ENCODE measurements at places on chromosomes 16 and 17.

DNA sequence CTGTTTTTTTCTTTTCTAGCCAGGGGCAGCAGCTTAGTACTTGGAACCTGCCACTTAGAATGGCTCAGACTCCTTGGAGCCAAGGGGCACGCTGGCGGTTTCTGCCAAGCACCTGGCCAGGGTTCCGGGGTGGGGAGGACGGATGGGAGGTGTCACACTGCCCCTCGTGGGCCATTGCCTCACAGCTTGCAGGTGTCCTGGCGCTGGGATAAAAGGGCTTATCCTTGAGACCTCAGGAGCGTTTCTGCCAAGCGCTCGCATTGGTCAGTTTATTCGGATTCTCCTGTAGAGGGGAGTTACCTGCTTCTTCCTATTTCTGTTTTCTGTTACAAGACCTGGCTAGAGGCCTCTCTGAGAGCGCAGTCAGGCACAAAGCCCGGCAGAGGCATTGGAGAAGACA is 234.6 kb downstream of the MSI2 start:
- DNase-seq, result no peak

DNA sequence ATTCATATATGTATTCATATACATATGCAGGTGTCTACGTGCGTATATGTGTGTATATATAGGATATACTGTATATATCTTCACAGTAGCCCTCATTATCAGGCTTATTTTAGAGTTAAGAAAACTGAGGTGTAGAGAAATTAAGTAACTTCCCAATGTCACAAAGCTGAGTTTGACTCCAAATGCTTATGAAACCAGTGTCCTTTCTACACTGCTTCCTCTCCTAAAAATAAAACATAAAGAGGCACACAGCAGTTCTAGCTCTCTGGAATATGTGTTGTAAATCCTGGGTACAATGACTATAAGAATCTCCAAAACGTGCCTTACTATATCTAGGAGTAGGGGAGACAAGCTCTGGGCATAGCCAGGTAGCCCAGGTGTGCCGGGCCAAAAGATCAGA is 40.0 kb upstream of the CCL1 start:
- no peak for DNase-seq

DNA sequence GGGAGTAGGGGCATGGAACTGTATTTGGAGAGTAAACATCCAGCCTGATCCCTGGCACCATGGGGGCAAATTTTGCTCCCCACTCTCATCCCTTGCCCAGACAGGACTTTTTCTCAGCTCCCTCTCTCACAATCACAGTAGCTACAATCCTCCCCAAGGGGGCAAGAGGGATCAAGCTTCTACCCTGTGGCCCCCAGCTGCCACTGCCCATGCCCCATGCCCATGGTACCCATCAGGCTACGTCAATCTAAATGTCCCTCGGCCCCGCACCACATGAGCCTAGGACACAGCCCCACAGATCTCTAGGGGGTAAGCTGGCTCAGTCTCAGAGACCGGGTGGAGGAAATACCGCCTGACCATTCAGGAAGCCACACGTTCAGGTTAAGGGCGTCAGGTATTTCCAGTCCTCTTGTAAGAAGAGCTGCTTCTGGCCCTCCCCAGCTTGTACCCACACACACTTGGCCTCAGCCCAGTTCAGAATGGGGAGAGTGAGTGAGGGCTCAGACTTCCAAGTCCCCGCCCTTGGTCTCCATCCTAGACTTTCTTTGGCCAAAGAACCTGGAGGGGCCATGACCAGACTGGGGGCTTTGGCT is 1.8 kb downstream of the CACNB1 start:
- DNase-seq, result no peak

DNA sequence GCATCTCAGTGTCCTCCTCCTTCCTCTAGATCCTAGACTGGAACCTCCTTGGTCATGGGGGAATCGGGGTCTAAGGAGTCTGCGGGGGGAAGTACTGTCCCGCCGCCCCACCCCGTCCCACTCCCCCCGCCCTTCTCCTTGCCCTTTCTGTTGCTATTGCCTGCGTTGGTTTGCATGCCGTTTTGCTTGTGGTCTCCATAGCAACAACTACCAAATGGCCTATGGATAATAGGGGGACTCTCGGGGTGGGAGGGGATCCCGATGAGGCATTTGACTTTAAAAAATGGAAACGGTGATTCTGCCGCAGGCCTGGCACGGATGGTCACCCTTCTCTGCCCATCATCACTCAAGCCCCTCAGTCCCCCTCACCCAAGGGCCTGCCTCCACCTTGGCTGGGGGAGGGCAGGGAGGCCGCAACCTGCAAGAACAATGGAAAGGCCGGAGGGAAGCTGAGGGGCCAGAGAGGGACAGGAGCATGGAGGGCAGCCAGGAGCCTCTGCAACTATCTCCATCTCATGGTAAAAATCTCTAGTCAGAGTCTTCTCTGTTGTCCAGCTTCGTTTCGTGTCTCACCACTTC is 231.4 kb upstream of the TNRC6C start:
- DNase-seq, result no peak

DNA sequence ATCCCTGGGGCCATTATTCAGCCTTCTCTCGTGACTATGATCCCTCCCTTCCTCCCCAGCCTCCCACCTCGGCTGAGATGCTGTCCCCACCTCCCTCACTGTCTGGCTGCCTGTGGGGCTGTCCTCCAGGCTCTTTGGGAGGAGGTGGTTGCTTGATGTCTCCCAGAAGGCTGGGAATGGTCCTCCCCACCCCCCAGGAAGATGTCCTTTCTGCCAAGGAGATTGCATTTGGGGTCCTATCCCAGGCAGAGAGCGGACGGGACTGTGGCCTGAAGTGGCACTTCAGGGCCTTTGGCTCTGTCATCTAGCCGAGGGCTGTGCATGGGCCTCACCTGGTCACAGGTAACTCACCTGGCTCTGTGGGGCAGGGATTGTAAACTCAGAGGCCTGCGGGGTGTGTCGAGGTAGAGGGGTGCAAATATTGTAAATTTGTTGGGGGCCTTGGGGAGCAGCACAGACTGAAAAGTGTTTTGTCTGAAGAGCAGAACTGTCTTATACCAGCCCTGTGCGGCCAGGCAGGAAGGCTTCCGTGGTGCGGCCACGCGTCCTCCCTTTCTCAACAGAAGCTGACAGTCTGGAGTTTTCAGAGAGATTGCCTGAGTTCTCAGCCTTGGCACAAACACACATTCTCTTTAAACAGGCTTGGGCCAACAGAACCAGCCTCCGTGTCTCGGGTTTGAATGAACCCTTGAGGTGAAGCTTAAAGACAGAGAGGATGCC is 177.9 kb downstream of the SEC14L1 start:
- peak; percentile 57 for DNase-seq

- no peak for DNase-seq
Observed at GRCh38 chr17:66135896-66136295, 56.0 kb downstream of the CEP112 start.
